Central memory CD4-positive, alpha-beta T cell (primary cell): ENCODE measurements at places on chromosomes 12 and 14.

GRCh38 chr14:76480426-76480825 lies 104.5 kb downstream of the ESRRB start:
- DNase-seq: no peak

DNA sequence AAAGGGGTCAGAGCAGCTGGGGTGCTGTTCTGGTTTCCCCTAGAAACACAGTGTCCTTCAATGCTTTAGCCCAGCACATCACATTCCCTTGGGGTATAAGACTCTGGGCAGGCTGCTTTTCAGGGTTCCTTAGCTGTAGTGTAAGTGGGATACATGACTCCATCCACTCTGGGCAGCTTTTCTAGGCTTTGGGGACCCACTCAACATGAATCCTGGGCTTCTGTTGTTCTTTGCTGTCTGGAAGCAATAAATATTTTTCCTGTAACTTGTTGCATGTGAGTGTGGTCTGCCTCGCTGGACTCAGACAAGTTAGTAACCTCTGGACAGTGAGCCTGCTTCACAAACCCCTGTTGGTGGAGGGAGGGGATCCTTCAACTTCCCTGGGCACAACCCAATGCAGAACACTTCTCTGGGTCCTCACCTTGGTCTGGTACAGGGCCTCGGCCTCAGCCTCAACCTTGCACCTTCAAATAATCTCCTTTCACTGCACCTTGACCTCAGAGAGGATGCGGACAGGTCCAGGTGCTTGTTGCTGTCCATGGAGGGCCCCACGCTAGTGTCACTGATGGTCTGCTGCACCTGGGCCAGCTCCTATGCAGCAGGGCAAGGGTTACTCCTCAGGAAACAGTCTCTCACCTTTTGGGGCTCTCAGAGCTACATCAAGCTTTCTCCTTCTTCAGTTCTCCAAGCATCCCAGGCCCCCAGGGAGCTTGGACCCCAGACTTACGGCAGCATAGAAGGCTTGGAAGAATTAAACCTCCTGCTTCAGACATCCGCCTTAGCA lies 13.5 kb upstream of the KRT73 start:
- no peak for DNase-seq

- no peak for DNase-seq
These were observed 73.2 kb downstream of the MYRFL start for GRCh38 chr12:69898236-69898635.

- no peak for DNase-seq
These were observed 2.4 kb downstream of the CABP1 start for GRCh38 chr12:120642826-120643225.

- no peak for DNase-seq
These were observed 72.4 kb downstream of the USP15 start for GRCh38 chr12:62332598-62332997.

GRCh38 chr14:28488684-28489083 lies 277.9 kb upstream of the FOXG1 start:
- DNase-seq: no peak

DNA sequence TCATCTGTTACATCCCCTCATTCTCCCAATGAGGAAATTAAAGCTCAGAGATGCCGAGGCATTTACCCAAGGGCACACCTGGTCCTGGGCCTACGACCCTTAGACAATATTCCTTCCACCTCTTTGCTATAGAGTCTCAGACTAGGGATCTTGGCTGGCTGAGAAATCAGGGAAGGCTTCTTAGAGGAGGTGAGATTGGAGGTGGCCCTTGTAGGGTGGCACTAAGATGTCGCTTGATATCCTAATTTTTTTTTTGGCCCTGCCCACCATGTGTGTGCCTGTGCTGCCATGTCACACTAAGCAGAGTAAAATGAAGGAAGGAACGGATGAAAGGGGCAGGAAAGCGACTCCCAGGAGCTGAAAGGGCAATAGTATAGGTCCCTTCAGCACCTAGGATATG lies 20.6 kb downstream of the BDKRB2 start:
- DNase-seq: no peak

DNA sequence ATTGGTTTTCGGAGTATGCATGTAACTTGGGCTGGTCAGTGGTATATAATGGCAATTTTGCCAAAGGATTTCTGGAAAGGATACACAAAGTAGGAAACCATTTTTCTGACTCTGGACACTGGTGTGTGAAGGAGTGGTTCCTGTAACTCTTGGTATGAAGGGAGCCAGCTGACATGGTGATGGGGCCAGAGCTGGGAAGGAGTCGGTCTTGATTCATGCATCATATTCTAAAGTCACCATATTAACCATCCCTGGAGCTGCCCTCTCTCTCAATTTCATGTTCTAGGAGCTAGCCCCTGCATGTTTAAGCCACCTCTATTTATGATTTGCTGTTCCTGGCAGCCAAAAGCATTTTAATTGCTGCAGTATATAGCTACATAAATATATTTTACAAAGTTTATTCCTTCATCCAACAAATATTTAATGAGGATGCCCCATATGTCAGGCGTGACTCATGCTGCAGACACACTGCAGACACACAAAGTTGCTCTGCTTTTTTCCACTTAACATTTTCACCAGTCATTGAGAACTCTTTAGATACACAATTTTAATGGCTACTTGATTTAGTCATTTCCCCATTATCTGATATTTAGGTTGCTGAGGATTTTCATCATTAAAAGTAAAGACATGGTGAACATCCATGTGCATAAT lies 78.7 kb upstream of the PSMC1 start:
- DNase-seq: no peak

GRCh38 chr12:57205931-57206330 lies 10.7 kb upstream of the NXPH4 start:
- DNase-seq: no peak

GRCh38 chr14:96509457-96510090 lies 7.4 kb downstream of the PAPOLA start:
- peak; percentile 5 for DNase-seq

DNA sequence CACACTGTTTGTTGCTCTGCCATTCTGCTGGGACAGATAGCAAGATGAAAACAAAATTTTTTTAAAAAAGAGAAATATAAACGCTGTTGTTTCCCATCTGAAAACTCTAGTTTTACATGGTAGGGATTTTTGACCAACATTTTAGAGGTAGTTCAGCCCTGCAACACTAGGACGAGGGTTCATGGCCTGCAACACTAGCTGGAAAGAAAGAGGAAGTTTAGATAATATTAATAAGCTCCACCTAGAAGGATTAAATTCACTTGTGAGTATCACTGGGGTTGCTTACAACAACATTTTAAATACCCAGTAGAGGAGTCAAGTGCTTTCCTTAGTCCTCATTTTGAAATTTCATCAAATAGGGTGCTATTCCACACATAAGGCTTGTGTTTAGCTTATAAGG lies 68.2 kb downstream of the SRGAP1 start:
- no peak for DNase-seq

- DNase-seq: no peak
These were observed 93.7 kb upstream of the EEA1 start for GRCh38 chr12:93022603-93023340.

DNA sequence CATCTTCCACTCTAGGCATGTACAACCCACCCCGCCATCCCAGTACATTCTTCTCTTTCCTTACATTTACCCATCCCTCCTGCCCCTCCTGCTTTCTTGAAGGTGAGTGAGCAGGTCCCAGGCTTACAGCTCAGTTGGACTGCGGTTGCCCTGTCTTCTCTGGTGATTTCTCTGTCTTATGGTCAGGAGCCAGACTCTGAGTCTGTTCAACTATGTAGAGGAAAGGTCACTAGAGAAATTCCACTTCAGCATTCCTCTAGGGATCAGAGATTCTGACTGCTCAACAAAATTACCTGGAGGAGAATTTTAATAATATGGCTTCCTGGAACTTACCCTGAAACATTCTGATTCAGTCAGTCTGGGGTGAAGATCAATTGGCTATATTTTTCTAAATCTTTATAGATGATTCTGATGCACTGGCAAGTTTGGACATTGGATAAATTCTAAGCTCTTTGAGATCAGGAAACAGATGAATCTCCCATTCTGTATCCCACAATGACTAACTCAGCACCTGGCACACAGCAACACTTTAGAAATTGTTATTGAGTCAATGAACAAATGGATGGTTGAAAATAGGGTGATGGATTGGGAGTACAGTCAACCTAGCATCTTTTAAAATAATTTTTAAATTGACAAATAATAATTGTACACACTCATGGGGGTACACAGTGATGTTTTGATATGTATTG lies 128.6 kb upstream of the HIF1A start:
- no peak for DNase-seq

GRCh38 chr14:31510222-31510621 lies 22.4 kb upstream of the GPR33 start:
- DNase-seq: peak; percentile 17

DNA sequence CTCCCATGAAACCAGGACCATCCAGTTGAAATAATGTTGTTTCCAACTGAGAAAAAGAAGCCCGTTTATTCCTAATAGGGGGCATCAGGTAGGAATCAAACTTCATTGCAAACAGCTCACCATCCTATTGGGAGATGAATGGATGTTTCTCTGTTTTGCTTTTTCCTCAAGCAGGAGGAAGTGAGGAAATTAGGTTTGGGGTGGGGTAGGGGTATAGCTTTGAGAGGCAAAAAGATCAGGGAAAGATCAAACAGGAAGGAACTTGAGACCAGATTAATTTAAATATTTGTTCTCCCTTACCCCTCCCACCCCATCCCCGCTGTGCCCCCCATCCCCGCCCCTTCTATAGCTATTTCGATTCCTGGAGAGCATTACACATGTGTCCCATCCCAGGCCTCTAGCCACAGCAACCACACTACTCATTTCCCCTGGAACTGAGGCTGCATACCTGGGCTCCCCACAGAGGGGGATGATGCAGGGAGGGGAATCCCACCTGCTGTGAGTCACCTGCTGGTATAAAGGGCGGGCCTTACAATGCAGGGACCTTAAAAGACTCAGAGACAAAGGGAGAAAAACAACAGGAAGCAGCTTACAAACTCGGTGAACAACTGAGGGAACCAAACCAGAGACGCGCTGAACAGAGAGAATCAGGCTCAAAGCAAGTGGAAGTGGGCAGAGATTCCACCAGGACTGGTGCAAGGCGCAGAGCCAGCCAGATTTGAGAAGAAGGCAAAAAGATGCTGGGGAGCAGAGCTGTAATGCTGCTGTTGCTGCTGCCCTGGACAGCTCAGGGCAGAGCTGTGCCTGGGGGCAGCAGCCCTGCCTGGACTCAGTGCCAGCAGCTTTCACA lies at the start of gene IL23A:
TSS of gene IL23A (plus strand) at position 577 of the 850 bp plus-strand sequence. CDS start at position 738, 161 bp downstream.
- peak; percentile 90 for DNase-seq

DNA sequence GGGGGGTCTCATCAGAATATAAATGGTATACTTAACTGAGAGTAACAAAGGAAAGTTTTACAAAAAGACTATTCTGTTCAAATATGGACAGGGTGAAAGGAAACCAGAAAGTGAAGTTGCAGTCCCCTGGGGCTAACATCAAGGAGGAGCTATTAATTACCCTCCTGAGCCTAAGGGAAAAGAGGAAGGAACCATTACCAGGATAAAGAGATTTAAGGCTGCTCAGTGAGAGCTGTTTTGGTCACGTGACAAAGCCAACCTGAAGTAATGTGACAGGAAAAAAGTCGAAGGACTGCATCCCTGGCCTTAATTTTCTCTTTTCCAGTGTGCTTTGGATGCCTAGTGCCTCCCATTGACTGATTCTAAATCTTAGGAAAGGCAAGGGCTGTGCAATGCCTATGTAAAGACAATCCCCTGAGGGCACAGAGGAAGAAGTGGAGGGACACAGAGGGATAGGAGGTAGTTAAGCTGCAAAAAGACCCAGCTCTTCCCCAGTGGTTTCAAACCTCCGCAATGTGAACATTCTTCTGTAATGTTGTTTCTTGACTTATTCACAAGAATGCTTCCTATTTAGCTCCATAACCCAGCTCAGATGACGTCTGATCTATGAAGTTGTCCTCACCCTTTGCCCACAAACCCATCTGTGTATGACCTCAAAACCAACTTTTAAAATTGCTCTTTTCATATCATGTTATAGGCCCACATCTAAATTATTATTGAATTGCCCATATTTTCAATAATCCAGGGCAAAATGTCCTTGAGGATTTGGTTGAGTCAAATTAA lies 187.7 kb upstream of the DCN start:
- no peak for DNase-seq

DNA sequence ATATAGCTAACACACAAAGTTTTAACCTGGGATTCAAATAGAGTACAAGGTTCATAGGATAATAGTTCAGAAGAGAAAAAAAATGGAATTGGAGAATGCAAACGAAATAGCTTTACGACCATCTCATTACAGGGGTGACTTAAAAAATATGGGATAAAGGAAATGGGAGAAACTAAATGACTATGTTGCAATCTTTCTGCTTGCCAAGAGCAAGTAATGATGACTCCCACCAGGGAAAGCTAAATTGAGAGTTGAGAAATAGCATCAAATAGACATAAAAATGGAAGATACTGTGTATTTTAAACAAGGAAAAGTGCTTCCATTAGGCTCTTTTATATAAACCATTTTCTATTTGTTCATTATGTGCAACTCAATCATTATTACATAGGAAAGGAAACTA lies 155.7 kb upstream of the ATXN7L3B start:
- DNase-seq: no peak

- DNase-seq: no peak
These were observed 91.3 kb upstream of the RTL1 start for GRCh38 chr14:100994756-100995330.

DNA sequence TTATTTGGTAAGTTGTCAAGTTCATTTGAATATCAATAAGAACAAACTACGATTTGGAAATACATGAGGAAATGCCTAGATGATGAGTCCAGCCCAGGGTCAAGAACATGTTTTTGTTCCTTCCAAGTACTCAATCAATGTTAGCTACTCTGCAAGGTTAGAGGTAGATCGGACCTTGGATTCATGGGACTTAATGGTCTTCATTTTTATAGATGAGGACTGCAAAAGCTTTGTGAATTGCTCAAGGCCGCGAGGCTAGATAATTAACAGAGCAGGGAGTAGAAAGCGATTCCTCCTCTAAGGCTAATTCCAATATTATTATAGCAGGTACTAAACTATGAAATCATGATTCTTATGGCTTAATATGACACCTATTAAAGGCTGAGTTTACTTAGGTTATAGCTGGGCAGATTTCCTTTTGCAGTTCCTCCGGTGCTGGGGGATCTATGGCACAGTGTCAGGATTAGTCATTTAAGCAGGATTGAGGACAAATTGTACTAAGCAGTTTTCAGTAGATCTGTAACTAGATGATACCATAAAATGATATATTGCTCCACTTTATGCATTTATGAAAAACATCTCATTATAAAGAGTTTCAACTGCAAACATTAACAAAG lies 19.8 kb downstream of the NR1H4 start:
- no peak for DNase-seq
